ENCODE measurements at places on chromosomes 1 and 21.

DNA sequence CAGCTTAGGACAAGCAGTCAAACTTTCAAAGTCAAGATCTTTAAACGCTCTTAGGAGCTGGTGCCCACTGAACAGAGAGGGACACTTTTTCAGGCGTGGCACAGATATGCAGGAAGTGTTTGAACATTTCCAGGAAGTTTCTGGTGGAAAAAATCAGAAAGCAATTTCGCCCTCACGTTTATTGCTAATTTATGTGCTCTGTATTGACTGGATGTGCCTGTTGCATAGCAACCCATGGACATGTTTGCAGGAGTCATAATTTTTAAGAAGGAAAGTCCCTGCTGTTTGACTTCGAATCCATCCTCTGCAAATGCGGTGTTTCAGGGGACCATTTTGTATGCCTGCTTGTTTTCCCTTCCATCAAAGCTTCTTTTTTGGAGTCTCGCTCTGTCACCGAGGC is 239.9 kb upstream of the IRF2BP2 start:
- no peak for DNase-seq

GRCh38 chr1:201036188-201036842 is 12.8 kb upstream of the KIF21B start:
- no peak for DNase-seq

DNA sequence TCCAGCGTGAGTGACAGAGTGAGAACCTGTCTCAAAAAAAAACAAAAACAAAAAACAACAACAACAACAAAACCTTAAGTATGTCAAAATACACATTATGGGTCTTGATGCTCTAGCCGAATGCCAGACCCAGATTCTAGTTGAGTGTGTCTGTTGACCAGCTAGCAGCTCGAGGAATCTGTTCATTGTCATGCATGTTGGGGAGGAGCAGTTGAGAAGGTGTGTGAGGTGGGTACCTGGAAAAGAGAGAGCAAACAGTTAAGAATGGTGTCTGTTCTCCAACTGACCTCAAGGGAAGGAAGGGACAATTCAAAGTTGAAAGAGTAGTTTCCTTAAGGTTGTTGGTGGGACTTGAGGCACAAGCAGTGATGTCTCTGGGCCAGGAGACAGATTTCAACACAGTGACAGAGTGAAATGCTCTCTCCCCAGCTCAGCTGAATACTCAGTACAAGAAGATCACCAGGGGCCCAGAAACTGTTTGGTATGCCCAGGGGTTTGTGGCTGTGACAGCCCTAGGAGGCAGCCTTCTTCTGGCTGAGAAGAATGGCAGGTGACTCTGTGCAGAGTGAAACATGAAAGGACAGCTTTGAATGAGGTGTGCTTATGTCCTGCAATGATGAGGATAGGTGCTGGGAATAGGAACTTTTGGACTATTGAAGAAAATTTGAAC is 14.4 kb upstream of the POU2F1 start:
- DNase-seq: no peak

DNA sequence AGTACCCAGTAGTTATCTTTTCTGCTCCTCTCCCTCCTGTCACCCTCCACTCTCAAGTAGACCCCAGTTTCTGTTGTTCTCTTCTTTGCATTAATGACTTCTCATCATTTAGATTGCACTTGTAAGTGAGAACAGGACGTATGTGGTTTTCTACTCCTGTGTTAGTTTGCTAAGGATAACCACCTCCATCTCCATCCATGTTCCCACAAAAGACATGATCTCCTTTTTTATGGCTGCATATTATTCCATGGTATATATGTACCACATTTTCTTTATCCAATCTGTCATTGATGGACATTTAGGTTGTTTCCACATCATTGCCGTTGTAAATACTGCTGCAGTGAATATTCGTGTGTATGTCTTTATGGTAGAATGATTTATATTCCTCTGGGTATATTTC is 1346.5 kb downstream of the MRPL39 start:
- DNase-seq: no peak

DNA sequence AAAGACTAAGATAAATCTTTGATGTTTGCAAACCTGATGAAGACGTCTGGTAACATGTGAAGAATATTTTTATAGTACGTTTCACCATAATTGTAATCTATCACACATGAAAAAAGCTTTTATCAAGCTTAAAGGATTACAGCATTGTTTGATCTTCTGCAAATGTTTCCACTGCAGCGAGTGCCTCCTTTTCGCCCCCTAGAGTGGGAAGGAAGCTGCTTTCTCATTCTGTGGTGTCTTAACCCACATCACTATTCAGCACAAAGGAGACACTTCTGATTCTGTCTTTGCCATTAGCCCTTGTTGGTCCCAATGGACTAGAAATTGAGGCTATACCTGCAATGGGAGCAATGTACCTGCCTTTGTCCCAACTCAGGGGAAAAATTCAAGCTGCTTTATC is 46.0 kb upstream of the IL12RB2 start:
- no peak for DNase-seq

DNA sequence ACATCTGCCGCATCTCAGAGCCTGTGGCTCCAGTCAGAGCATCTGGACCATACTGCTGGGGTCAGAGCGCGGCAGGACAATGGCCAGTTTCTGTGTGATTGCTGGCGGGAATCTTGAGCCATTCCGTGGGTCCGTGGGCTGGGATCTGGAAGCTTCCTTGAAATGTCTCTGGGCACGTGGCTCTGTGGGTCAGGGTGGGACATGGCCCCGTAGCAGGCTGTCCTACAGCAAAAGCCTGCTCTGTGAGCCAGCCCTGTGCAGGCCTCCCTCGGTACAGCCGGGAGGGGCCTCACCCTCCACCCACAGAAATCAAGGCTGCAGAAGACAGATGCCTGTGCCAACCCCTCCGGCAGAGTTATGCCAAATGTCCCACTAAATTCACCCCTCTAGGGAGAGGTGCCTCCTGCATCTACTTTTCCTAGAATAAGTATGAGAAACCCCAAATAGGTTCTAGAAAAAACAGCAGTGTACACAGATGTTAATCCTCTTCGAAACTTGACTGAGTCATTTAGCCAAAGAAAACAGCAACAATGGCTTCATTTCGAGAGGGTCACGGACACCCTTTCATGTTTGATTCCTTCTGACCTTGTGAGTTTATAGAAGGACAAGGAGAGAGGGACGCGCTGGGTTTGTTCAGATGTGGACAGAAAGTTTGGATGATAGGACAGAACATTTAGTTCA is 27.8 kb downstream of the COL18A1 start:
- DNase-seq: no peak

- no peak for DNase-seq
Observed at GRCh38 chr1:226655251-226656163, 83.6 kb downstream of the ITPKB start.

- DNase-seq: no peak
Observed at GRCh38 chr1:230037261-230037660, 29.8 kb upstream of the GALNT2 start.

DNA sequence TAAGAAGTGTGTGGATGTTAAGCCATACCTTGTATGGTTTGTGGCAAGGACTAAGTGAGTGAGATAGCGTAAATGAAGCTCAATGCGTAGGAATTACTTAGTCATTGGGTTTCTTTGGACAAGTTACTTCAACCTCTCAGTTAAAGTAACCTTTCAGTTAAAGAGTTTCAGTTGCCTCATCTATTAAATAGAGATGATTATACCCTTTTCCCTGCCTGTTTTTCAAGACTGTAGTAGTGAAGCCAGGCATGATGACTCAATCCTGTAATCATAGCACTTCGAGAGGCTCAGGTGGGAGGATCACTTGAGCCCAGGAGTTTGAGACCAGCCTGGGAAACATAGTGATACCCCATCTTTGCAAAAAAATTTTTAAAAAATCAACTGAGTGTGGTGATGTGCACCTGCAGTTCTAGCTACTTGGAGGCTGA is 6.3 kb downstream of the ZMPSTE24 start:
- no peak for DNase-seq

- DNase-seq: no peak
Observed at GRCh38 chr1:175152006-175152652, 40.4 kb downstream of the KIAA0040 start.

Data from H1 (cell line).